ENCODE measurements at places on chromosomes 2 and 18.
A peak's percentile ranks its signal among the peaks of the same experiment; 100 is the strongest.

GRCh38 chr2:231395188-231396057 is at the start of gene B3GNT7:
B3GNT7 (plus strand) TSS chr2:231395710; CDS start chr2:231395804, 94 bp downstream.
- no peak for DNase-seq

GRCh38 chr2:230681171-230681545 is 31.5 kb upstream of the CAB39 start:
- no peak for DNase-seq

- DNase-seq: no peak
Observed at GRCh38 chr18:78965917-78966792, 13.5 kb upstream of the SALL3 start.

DNA sequence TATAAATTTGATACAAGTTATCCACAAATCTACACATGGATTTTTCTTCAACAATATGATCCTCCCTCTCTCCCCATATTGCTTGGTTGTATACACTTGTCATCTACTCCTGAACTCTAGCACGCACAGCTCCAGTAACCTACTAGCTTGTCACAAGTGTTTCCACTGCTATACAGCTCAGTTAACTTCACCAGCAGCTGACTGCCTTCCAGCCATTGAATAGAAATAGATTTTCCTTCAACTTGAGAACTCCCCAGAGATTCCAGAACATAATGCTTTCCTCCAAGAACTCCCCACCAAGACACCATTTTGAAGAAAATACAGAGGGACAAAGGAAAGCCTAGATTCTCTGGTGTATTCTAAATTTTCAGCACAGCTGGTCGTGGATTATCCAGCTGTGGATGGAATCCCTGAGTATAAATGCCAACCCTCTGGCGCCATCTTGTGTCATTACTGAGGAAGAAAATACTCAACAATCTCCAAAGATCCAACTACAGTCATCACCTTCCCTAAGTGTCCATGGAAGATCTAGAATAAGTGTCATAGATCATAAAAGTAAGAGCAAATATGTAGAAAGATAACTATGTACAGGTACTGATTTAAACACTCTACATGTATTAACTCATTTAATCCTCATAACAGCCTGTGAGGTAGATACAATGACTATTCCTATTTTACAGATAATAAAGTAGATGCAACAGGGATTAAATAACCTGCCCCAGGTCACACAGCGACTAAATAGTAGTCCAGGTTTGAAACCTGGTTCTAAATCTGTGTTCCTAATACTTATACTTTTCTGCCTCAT is 156.7 kb downstream of the ARHGAP28 start:
- no peak for DNase-seq

DNA sequence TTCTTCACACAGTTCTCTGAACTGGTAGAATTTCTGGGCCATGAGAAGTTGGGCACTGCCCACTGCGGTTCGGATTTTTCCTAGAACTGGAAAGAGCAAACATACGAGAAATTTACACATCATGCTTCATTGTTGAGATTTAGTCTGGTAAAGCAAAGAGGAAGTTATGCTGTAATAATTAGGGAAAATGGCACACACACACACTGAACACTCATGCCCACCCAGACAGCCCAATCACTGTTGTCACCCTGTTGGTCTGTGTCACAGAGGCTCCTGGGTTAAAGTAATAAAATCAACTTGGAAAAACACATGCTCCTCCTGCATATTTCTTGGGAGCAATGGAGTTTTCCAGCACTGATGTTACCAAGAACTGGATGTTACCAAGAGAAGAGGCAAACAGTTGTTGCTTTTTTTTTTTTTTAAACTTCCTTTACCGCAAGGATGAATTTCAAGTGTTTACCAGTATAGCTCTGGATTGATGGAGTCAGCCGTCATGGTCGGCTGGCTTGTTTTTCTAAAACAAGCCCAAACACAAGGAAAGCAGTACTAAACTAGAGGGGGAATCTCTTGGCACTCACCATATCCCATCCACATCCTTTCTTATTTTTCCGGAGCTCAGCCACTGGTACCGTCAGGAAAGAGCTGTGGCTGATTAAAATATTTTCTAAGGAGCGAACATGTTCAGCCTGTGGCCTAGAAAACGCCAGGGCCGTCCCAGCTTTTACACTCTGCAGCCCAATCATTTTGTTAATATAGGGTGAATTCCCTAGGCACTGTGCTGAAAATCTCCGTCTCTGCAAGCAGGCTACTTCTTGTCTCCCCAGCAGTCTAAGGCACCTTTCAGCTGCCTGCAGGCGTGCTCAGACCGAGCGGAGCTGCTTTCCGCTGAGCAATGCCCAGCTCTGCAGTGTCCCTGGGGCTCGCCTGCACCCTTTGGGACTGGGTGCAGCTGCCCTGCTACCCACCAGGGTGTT is 58.9 kb downstream of the TGIF1 start:
- DNase-seq: no peak

GRCh38 chr2:105800953-105801635 is 56.4 kb downstream of the NCK2 start:
- peak; percentile 36 for DNase-seq

DNA sequence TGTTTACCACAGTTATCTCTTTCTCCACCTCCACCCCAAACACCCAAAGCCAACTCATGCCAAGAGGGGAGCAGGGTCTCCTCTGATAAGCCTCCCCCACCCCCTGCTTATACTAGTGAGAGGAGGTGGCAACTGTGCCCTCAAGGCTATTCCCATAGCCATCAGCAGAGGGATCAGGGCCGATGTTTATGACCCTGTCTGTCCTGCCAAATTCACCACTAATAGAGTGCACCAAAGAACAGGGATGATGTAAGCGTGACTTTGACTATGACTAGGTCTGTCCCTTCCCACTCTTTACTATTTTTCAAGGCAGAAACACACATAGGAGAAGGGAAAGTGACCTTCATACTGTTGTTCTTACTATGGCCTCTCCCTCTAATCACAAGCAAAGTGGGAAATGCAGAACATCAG is 74.6 kb downstream of the CLHC1 start:
- no peak for DNase-seq

DNA sequence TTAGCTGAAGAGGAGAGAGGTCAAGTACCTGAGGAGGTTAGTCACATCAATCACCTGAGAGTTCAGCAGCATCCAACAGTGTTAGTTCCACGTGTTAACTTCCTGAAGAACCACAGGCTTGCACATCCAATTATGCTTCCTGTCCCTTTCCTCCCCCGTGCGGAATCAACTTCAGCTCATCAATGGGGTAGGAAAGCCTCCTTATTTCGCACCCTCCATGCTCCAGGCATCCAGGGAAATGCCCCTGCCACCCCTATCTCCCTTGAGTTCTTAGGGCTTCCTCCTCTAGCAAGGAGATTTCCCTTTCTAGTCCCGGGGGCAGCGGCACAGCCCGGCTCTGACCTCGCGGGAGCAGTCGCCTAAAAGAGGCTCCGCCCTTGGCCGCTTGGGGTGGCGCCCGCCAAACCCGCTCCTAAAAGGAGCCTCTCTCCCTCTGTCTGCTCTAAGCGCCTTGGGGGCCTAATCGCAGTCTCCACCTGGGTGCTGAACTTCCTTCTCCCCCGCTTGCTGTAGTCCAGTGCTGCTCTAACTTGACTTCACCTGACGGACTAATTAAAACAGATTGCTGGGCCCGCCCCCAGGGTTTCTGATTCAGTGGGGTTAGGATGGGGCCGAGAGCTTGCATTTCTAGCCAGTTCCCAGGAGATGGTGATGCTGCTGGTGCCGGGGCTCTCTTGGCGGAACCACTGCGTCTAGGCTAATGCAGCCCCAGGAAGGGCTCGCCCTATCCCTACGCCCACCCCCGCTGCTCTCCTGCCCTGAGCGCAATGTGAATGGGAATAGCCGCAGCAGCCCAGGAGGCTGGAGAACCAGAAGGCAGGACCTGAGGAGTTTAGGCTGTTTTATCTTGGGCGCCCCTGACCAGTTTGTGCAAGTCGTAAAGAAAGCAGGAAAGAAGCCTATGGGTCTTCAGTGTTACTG is 3.4 kb upstream of the TET3 start:
- no peak for DNase-seq

DNA sequence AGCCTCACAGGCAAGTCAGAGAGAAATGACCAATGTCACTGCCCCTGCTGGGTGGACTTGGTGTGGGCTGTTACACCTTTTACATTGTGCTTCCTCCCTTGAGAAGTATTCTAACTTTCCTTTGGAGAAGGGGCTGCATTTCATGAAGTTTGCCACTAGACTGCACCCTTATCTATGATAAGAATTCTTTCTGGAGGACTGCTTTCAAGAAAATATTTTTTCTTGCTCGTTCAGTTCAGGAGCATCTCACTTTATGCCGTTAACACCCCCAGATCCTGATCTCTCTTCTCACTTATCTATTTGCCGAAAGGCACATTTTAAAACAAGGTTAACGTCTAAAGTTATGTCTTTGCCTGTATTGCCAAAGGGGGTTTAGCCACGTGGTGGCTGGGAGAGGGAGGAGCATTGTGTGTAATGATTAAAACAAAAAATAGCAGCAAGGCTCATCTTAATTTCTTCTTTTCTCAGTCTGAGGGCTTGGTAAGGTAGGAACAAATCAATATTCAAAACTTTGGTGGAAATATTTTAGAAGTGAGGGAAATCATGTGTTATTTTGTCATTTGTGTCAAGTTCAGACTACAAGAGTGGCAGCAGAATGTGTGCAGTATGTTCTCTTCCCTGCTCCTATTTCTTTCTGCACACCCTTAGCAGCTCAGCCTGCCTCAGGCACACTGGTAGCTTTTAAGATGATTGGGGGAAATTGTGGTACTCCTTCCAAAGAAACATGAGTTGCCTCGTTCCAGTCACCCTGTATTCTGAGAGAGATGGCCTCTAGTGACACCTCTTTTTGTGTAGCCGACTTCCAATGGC is 1.6 kb upstream of the IGFBP5 start:
- no peak for DNase-seq

DNA sequence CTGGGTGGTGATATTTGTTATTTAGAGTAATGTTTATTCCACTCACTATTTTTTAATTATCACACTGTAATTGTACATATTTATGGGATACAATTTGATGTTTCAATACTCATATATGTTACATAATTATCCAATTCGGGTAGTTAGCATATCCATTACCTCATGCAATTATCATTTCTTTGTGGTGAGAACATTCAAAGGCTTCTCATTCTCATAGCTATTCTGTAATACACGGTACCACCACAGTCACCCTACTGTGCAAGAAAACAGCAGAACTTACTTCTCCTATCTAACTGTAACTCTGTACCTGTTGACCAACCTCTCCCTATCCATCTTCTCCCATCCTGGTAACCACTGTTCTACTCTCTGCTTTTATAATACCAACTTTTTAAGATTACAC is 4.6 kb downstream of the TBC1D8 start:
- no peak for DNase-seq

DNA sequence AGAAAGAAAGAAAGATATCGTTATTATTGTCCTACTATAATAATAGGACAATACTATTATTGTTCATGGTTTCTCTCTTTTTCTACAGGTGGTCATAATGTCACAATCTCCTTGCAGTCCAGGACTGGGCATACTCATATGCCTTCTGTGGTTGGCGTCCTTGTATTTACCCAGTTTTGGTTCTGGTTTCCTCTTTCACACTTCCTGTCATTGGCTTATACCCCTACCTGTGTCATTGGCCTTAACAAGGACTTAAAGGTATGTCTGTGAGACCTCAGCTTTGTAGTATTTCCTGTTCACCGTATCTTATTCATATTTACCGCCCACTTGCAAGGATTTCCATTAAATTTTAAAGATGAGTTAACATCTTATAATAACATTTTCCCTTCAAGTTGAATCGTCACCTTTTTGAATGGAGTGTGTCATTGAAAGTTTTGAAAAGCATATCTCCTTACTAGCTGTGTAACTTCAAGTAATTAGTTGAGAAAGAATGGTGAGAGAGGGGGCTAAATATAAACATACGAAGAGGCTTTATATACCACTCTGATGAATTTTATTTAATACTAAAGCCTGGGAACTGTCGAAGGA is 36.5 kb upstream of the HTR2B start:
- peak; percentile 6 for DNase-seq

GRCh38 chr2:179036353-179036905 is 13.5 kb downstream of the CCDC141 start:
- no peak for DNase-seq

GRCh38 chr2:12856934-12857601 is 140.3 kb downstream of the TRIB2 start:
- peak; percentile 71 for DNase-seq

GRCh38 chr2:59779571-59779970 is 773.9 kb downstream of the BCL11A start:
- no peak for DNase-seq

DNA sequence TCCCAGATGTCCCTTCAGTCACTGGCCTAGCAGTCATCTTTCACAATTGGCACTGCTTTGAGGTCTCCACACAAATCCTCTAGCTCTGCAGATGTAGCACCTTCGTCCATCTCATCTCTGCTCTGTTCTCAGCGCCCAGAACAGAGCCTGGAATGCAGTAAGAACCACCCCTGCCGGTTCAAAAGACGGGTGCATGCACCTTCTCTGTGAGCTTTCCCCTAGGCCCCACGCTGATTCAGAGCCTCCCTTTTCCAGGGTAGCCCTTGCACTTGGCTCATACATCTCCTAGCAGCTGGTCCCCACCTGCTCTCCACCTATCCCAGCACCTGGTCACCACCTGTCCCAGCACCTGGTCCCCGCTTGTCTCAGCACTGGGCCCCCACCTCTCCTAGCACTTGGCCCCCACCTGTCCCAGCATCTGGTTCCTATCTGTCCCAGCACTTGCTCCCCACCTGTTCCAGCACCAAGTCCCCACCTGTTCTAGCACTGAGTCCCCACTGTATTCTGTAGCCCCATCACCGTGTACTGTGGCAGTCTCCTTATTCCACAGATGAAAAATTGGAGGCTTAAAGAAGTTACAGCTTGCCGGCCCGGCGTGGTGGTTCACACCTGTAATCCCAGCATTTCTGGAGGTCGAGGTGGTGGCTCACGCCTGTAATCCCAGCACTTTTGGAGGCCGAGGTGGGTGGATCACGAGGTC is 4.7 kb upstream of the KCNF1 start:
- no peak for DNase-seq

GRCh38 chr2:5914811-5915611 is 222.8 kb downstream of the SOX11 start:
- no peak for DNase-seq

DNA sequence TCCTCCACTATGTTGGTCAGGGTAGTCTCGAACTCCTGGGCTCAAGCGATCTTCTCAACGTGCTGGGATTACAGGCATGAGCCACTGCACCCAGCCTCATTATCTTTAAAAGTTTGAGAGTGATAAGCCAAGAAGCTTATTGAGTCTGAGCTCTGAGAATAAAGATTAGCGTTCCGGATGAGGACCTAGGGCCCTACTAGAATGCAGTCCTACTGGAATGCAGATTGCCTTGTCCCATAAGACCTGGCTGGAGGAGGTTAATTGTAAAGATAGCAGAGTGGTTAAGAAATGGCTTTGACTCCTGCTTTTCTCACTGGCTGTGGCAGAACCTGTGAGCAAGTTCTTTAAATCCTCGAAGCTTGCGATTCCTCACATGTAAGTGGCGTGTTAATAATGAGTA is 4.0 kb downstream of the VWA3B start:
- DNase-seq: no peak

- DNase-seq: no peak
Observed at GRCh38 chr18:45449418-45450227, 165.7 kb upstream of the SLC14A2 start.

- peak; percentile 90 for DNase-seq
Observed at GRCh38 chr2:84881581-84882413, 913 bp upstream of the TRABD2A start.

Measured in CD4-positive, alpha-beta T cell treated with Interleukin-17A for 1 hour (primary cell).